ENCODE measurements at places on chromosomes 4 and X.

DNA sequence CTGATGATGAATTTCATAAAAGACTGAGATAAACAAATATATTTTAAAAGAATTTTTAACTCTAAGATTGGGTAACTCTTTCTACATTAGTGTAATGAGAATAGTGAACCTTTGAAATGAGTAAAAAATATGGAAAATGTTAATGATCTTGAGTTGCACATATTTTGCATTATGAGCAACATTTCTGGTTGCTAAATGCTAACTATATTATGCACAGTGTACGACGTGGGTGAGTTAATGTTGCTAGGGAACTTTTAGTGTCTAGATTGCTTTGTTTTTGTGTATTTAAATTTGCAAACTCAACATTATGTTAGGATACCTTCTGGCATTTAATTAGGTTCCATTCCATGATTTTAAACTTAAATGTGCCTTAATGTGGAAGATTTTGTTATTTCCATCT, 612.9 kb upstream of the GALNT7 start:
- DNase-seq, result no peak

GRCh38 chr4:120658772-120659171, 263.8 kb downstream of the PRDM5 start:
- DNase-seq, result no peak

DNA sequence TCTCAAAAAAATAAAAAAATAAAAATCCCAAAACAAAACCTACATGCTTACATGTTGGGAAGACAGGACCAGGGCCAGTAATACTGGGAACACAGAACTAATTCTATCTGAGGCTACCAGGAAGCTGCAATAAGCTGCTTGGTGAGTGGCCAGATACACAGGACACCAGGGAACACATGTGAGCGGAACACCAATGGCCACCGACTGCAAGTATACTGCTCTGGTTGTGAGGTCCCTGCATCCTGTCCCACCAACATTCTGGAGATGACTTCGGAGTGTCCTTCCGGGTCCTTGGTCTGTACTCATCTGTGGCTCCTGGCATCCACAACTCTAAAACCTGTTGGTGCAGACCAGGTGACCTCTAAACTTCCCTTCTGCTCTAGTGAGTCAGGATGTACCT, 2.7 kb downstream of the TNIP2 start:
- DNase-seq, result peak; percentile 11

GRCh38 chrX:150697641-150698040, 4.4 kb downstream of the MTMR1 start:
- DNase-seq, result no peak

DNA sequence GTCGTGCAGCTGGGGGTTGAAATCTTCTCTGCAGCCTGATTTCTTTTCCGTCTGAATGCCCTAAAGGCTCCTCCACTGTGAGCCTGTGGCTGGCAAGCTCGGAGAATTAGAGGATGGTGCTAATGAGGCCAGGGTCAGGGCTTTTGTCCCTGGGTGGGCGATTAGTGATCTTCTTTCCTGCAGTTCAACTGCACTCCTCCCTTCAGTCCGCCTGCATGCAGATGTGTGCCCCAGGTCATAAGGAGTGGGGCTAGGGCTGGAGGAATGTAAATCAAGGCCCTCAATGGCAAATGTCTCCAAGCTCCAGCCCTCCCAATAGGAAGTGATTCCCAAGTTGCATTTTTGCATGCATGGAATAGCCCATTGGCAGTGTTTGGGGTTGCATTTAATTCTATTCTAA, 405.0 kb downstream of the AFF2 start:
- DNase-seq, result no peak

DNA sequence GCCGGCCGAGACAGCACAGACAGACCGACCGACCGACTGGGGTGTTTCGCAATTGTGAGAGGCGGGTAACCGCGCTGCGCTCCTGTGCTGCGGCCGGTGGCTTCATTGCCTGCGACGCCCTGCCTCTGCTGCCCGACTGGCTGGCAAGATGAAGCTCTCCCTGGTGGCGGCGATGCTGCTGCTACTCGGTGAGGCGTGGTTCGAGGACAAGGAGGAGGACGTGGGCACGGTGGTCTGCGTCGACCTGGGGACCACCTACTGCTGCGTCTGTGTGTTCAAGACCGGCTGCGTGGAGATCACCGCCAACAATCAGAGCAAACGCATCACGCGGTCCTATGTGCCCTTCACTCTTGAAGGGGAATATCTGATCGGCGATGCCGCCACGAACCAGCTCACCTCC, 565.7 kb upstream of the SMIM31 start:
- DNase-seq, result no peak

DNA sequence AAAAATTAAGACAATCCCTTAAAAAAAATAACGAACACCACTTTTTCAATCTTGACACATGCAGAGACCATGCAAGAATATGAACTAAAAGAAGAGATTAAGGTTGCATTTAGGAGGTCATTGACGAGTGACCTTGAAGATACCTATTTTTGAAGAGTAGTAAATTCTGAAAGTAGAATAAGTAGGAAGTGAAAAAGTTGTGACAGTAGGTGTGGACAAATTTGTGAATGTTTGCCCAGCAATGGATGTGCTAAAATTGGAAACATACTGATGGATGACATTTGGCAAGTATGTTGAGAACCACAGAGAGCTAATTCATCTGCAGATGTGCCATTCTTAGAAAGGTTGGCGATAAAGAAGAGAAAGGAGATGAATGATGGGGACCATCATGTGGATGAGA, 213.7 kb upstream of the VCX3A start:
- DNase-seq, result no peak

DNA sequence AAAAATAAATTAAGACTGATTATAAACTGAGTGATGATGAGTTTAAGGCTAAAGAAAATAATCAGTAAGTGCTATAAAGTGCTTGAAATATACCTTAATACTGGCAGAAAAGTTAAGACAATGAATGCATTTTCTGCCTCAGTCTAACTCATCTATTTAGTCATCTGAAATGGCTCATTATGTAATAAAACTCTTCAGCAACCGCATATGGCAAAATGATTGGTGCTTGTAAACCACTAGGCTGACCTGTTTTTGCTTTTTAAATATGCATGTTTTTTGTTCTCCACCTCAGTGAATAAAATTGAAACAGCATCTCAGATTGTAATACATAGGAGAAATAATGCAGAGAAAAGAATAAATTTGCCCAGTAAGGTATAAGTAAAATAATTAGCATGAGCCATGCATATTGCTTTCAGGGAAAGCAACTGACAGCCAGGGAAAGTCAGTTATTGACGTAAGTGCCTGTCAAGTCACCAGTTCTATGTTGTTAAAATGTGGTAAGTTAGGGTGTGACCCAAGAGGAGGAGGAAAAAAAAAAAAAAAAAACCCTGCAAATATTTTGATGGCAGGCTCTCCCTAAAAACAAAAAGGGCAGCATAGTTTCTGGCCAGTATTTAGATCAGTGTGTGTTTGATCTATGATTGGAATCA, 167.5 kb downstream of the PALLD start:
- no peak for DNase-seq

DNA sequence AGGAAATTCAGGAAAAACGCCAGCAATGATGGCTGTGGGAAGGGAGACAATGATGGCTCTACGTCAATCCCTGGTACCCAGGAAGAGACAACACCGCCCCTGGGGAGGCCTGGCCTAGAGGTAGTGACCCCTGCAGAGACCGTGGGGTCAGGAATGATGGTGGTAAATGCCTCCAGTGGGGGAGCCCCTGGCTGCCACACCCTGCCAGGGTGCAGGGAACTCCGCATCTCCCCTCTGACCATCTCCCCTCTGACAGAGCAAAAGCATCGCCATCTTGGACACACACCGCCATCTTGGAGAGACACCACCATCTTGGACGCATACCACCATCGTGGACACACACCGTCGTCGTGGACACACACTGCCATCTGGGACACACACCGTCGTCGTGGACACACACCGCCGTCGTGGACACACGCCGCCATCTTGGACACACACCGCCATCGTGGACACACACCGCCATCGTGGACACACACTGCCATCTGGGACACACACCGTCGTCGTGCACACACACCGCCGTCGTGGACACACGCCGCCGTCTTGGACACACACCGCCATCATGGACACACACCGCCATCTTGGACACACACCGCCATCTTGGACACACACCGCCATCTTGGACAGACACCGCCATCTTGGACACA, 9.9 kb downstream of the ASMTL start:
- DNase-seq, result peak; percentile 34

DNA sequence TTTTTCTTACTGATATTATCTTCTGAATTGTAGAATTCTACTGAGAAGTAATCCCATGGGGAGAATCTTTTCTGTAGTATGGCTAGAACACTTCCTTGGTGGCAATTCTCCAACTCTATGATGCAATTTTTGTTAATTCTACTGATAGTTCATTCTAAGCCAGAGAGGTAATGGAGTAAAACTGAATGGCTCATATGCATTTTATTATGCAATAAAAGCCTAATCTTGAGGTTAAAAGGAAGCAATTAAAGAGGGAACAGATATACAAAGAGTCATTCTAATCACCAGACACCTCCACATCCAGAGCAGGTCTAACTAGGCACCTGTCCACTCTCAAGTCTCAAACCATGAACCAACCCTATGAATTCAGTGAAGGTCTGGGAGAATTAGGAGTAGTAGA, 9.7 kb downstream of the RAP2C start:
- no peak for DNase-seq

DNA sequence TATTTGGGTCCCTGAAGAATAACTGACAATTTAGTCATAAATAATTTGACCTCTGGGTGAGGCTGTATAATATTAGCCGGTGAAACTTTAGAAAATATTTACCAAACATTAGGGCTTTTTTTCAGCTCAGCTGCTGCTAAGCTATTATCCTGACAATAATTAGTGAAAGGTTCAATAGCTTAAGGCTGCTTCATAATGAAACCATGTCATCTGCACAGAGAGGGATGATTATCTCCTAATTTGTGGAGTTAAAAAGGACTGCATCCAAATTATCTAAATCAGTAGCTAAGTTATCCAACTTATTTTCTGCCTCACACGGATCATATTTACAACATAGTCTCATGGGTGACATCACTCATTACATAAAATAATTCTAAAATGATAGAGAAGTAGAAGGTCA, 1249.8 kb downstream of the RAPGEF2 start:
- DNase-seq, result no peak

GRCh38 chrX:84737471-84737871, 235.2 kb upstream of the HDX start:
- DNase-seq, result no peak

GRCh38 chrX:18677161-18677869, 5.4 kb upstream of the RS1 start:
- DNase-seq, result no peak

DNA sequence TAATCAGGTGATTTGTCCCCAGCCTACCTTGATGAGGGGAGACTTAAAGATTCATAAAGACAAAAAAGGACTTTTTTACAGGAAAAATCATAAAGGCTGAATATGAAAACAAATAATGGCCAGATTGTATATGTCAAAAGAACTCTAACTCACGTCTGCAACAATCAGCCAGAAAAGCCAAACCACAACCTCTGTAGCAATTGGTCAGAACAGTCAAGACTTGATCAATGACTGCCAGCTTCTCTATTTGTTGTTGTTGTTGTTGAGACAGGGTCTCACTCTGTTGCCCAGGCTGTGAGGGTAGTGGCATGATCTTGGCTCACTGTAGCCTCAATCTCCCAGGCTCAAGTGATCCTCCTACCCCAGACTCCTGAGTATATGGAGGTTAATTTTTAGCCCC, 35.9 kb upstream of the PPA2 start:
- no peak for DNase-seq

GRCh38 chr4:175540151-175540550, 271.9 kb downstream of the GPM6A start:
- DNase-seq, result no peak

DNA sequence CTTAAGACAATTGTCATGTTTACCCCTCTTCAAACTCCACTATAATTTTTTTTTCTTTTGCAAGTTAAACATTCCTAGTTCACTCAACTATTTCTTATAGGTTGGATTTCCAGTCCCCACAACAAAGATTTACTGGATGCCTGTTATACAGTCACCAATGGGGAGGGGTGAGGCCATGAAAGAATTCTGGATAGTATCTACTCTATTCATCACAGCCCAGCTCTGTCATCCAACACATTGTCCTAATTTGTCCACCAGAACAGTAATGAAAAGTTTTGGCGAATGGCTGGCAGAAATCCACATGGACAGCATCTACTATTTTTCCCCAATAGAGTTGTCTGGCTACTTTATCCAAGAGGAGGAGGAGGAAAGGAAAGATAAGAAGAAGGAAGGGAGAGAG, 192.7 kb upstream of the S100G start:
- no peak for DNase-seq

DNA sequence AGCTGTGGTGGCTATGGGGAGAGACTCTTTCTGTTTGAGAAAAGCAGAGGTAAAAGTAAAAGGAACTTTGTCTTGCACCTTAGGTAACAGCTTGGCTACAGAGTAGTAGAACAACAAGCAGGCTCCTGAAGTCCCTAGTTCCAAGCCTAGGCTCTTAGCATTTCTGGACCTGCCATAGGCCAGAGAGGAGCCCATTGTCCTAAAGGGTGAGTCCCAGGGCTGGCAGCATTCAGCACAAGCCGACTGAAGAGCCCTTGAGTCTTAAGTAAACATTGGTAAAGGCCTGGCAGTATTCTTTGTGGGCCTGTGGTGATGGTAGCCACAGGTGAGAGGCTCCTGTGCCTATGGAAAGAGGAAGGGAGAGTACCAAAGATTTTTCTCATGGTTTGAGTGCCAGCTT, 38.2 kb downstream of the CSN3 start:
- peak; percentile 50 for DNase-seq

DNA sequence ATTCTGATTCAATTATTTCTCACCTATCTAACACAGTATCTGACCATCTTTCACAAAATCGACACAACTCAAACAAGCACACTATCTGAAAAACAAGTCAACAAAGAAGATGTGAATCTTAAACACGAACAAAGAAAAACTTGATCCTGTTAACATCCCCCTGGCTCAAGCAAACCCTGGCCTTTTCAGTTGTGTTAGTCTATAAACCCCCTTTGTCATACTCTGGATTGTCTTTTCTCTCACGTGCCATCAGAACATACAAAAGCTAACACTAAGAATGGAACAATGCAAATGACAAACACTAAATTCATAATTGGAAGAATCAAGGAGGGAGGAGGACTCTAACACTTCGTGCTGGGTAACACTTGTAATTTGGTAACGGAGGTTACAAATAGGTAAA, 168.7 kb downstream of the GASK1B start:
- no peak for DNase-seq

- DNase-seq, result no peak
Observed at GRCh38 chr4:1090036-1090435, 23.3 kb downstream of the RNF212 start.

GRCh38 chrX:107646735-107647134, 18.4 kb downstream of the PRPS1 start:
- no peak for DNase-seq
